ENCODE measurements at places on chromosomes 7 and 10.
A peak's percentile ranks its signal among the peaks of the same experiment; 100 is the strongest.

GRCh38 chr10:64379898-64380297, 858.7 kb downstream of the REEP3 start:
- DNase-seq = no peak

GRCh38 chr7:97499204-97499603, 232.7 kb upstream of the TAC1 start:
- peak; percentile 3 for DNase-seq

- no peak for DNase-seq
These were observed 256.2 kb upstream of the FERD3L start for GRCh38 chr7:19401461-19401860.

- DNase-seq = no peak
These were observed 3.1 kb upstream of the PYROXD2 start for GRCh38 chr10:98417973-98418664.

All from cerebellum (tissue), 4 donors.